ENCODE measurements at places on chromosomes 4 and X. TPM values are rescaled to one million over a fixed set of nuclear protein-coding genes. Genes with fewer than 3 reads are reported as not detected.

DNA sequence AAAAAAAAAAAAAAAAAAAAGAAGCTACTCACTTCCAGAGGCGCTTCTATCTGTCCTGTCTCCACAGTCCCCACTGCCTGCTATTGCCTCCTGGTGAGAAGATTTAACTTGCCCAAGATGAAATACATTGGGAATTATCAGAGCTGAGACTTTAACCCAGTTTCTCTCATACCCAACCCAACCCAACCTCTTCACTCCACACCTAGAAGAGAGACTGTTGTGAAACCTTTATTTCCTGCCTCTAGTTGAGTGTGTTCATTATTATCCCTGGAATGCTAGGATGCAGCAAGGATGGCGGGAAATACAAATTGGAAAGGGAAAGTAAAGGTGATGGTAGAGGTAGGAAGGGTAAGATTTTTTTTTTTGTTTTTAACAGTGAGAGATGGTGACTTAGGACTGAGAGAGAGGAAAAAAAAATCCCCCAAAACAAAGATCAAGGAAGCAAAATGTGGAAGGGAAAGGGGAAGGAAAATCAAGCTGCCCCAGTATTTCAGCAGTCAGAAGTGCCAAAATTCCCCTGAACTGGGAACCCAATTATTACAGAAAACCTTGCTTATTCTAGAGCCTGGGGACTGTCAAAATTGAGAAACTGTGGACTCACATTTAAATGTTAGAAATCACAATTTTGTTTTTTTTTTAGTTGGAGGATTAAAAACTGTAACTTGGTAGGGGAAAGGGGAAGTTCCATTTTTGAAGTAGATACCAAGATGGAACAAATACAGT is 253.0 kb downstream of the PTTG2 start:
- no peak overlapping the region for H3K27ac ChIP-seq
- H3K27me3 ChIP-seq = no peaks in the 10 kb centered on the region
- DNase-seq = no peak

DNA sequence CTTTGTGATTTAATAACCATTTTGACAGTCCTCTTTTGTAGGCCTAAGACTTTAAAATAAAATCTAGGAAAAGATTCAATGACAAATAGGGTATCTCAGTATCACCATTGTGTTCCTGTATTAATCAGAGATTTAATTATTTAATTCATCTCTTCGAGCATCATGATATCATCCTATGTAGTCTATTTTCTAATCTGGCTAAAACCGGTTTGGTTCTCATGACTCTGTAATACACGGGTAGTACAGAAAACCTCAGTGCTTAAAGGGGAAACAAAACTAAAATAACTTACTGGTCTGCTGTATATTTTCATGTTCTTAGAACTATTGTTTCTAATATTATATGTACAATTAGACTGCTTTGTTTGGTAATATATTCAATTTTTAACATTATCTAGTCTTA is 23.7 kb upstream of the FBXW7 start:
- H3K36me3 ChIP-seq = no peaks in the 10 kb centered on the region
- DNase-seq = no peak
- no peaks in the 10 kb centered on the region for H3K27me3 ChIP-seq
- H3K4me1 ChIP-seq = peaks cover 75% of the 10 kb centered on the region
- H3K27ac ChIP-seq = peak overlapping the region; percentile 81
- H3K4me3 ChIP-seq = no peak overlapping the region

DNA sequence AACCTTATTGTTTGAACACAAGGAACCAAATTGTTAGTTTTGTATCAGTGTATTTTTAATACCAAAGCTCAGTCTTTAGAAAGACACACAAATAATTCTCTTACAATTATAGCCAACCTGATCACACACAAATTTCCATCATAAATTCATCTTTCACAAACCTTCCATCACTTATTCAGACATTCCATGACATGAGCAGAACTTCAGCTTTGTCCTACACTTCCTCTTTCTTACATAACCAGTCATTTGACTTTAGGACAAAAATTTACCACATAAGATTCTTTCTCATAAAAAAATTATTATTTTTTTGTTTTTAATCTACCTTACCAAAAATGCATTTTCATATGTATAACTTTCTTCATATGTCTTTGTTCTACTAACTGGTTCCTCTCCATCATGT is 312.2 kb downstream of the GALNTL6 start:
- no peak overlapping the region for H3K4me3 ChIP-seq
- H3K27me3 ChIP-seq = no peaks in the 10 kb centered on the region

Gene ZFP92
- total RNA-seq = 0.31 TPM

DNA sequence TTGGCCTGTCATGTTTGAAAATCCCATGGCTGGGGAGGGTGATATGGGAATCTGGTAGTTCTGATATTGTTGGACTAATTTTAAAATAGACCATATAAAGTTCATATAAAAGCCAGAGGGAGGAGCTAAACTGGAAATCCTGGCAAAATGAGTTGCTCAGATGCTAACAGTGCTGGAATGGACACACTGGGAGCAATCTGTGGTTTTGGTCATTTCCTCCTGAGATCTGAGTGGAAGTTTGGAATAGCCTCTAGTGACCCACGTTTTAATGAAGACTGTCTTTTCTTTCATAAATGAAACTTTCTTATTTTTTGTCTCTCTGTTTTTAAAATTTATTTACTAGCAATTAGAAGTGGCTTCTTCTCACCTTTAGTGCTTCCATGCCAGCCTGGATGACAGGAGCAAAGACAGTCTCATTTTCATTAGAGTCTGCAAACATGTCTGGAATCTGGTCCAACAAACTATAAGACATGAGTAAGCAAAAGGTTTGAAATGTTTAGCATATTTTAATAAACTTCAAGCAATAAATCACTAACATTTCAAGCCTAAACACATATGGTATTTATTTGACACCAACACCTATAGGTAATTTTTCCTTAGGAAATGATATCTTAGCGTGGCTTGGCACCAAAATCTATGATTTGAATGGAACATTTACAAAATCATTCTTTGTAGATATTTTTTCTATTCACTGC is 66.6 kb downstream of the METTL14 start:
- no peak for DNase-seq
- no peak overlapping the region for H3K4me3 ChIP-seq

Gene FOXR2
- not detected for total RNA-seq

Gene AMBN
- not detected for total RNA-seq

Gene GPR82
- total RNA-seq = 0.13 TPM

Gene KIT
- not detected for total RNA-seq

Gene PHKA1
- 0.15 TPM for total RNA-seq

DNA sequence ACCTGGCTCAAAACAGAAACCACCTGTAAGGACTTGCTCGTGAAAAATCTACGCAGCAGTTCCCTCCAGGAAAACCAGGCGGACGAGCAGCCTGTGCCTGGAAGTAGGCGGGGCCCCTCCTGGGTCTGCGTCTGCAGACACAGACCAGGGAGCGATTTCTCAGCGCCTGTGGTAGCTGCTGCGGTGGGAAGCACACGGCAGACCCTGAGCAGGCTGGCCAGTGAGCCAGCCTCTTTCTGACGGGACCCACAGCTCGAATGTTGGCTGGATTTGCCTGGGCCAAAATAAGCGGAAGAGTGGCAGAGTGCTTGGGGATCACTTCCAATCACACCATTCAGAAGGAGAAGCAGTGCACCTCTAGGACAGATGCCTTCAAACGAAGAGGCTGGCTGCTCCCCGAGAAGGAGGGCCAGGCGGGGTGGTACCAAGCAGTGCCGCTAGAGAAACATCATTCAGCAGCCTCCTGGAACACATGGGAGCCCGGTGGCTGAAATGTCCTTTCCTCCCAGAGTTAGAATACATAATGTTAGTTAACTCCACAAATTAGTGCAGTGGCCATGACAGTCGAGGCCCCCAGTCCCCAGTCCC is 85.9 kb downstream of the GATB start:
- DNase-seq = no peak
- H3K27ac ChIP-seq = no peak overlapping the region
- H3K36me3 ChIP-seq = no peaks in the 10 kb centered on the region
- H3K4me3 ChIP-seq = no peak overlapping the region
- no peaks in the 10 kb centered on the region for H3K27me3 ChIP-seq
- H3K4me1 ChIP-seq = no peaks in the 10 kb centered on the region

Gene NHS
- not detected for total RNA-seq

DNA sequence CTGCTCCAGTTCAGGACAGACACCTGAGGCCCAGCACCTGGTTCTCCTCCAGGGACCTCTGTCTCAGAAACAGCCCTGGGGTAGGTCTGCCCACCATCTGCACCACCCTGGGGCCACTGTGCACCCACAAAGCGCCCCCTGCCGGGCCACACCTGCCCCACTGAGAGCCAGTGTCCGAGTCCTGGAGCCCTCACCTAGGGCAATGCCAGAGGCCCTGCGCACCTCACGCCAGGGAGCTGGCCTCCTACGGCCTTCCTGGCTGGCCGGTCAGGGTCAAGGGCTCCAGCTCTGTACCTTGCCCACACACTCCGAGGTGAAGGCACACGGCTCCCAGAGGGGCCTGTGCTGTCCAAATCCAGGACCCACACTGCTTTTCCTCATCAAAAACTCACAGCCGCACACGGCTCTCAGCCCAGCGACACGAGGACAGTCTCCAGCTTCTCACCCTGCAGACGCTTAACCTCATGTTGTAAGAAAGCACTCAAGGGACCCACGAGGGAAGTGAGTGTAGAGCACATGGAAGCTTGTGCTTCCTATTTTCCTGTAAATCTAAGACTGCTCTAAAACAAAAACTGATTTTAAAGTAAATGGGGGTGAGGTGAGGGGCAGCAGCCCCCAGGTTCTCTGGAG is 5.4 kb downstream of the CTBP1 start:
- no peak for DNase-seq
- H3K27me3 ChIP-seq = no peaks in the 10 kb centered on the region
- H3K36me3 ChIP-seq = peaks cover 26% of the 10 kb centered on the region
- H3K4me3 ChIP-seq = no peak overlapping the region
- H3K4me1 ChIP-seq = peaks cover 14% of the 10 kb centered on the region

Gene FAAH2
- total RNA-seq = 1.5 TPM

DNA sequence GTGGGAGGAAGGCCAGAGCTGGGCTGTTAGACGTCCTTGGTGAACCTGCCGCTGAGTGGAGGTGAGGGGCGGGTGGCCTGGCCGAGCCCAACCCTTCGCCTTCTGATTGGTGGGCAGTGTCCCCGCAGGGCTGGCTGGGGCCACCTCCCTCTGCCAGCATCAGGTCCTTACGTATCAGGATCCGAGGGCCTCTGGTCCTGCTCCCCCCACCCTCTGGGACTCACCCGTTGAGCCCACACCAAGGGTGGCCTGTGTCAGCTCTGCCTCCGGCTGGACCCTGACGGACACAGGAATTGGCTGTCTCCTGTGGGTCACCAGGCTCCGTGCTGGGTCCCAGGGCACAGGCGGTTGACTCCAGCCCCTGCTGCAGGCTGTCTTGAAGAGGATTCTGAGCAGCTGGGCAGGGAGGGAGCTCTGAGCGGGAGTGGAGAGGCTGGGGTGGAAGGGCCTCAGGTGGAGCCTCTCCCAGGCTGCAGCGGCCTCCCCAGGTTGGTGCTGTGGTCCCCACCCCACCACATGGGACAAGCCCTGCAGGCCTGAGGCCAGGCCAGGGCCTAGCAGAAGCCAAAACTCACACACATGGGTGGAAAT is 58.4 kb upstream of the NKX1-1 start:
- no peaks in the 10 kb centered on the region for H3K36me3 ChIP-seq
- H3K4me1 ChIP-seq = no peaks in the 10 kb centered on the region
- no peaks in the 10 kb centered on the region for H3K27me3 ChIP-seq
- no peak for DNase-seq
- no peak overlapping the region for H3K4me3 ChIP-seq
- no peak overlapping the region for H3K27ac ChIP-seq

DNA sequence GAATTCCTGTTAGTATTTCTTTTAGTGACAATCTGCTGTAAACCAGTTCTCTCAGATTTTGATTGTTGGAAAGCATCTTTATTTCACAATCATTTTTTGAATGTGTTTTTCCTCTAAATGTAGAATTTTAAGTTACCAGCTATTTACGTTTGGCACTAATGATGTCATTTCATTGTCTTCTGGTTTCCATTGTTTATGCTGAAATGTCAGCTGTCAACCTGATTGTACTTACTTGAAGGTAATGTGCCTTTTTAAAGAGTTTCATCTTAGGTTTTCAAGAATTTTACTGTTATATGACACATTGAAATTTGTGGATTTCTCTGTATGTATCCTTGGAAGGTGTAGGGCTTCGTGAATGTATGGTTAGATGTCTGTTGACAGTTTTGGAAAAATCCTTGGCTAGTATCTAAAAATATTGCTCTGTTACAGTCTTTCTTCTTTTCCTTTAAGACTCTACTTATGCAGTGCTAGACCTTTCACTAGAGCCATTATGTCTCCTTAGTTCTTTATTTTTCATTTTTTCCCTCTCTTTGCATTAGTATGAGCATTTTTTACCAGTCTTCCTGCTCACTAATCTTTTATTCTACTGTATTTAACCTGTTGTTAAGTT is 30.4 kb downstream of the SMAD1 start:
- no peaks in the 10 kb centered on the region for H3K4me1 ChIP-seq
- no peaks in the 10 kb centered on the region for H3K27me3 ChIP-seq
- H3K27ac ChIP-seq = no peak overlapping the region
- no peak overlapping the region for H3K4me3 ChIP-seq
- no peak for DNase-seq
- H3K36me3 ChIP-seq = no peaks in the 10 kb centered on the region

DNA sequence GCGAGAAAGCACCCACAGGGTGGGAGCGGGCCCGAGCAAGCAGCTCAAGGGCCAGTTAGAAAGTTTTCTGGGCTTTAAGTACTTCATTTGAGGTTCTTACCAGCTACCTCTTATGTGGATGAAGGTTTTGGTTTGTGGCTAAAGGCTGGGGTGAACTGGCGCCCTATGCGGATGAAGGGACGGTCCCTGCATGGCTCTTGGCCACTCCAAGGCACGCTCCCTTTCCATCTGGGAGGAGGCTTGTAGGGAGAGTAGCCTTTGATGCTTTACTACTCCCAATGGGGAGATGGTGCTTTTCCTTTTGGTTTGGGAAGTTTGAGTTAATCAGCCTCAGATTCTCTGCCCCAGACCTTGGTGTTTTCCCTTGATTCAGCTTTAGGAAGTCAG is 17.7 kb downstream of the MRFAP1 start:
- no peak overlapping the region for H3K4me3 ChIP-seq
- no peak overlapping the region for H3K27ac ChIP-seq
- H3K27me3 ChIP-seq = peaks cover 11% of the 10 kb centered on the region
- no peaks in the 10 kb centered on the region for H3K36me3 ChIP-seq
- DNase-seq = no peak
- no peaks in the 10 kb centered on the region for H3K4me1 ChIP-seq

GRCh38 chr4:168636506-168637196 is 139.8 kb downstream of the PALLD start:
- no peak overlapping the region for H3K4me3 ChIP-seq
- no peaks in the 10 kb centered on the region for H3K4me1 ChIP-seq
- no peaks in the 10 kb centered on the region for H3K36me3 ChIP-seq
- DNase-seq = no peak
- peaks cover 4% of the 10 kb centered on the region for H3K27me3 ChIP-seq

DNA sequence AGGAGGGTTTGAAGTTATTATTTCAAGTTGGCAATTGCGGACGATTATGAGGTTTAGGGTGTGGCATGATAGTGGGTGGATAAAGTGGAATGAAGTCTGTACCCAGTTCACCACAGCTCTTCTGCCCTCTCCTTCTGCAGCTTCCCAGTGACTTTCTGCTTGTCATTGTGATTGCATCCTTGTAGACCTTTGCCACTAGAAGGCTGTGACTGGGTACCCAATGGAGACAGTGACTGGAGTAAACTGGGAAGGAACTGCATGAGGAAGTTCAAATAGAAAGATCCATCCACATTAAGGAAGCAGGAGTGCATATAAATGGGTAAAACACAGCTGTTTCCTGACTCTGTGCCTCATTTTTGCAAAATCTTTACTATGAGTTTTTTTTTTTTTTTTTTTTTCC is 53.5 kb upstream of the SPANXN3 start:
- no peaks in the 10 kb centered on the region for H3K36me3 ChIP-seq
- no peaks in the 10 kb centered on the region for H3K4me1 ChIP-seq
- DNase-seq = no peak
- no peaks in the 10 kb centered on the region for H3K27me3 ChIP-seq
- no peak overlapping the region for H3K4me3 ChIP-seq

Gene NRK
- total RNA-seq = 0.08 TPM
